ENCODE measurements at places on chromosomes 2 and 18.

DNA sequence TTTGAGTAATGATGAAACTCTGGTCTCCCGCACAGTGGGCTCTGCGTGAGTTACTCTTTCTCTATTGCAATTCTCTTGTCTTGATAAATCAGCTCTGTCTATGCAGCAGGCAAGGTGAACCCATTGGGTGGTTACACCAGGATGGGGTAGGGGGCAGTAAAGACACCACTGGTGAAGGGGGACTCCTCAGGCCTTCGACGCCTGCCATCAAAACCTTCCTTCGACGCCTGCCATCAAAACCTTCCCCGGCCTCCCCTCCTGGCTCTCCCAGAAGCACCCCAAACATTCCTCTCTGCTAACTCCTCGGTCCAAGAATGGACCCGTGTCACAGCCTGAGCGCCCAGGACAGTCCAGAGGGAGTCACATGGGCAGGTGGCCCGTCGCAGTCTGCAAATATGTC, 4.8 kb upstream of the STARD7 start:
- no peak for DNase-seq

- DNase-seq, result no peak
These were observed 5.1 kb upstream of the PROM2 start for GRCh38 chr2:95269036-95269680.

DNA sequence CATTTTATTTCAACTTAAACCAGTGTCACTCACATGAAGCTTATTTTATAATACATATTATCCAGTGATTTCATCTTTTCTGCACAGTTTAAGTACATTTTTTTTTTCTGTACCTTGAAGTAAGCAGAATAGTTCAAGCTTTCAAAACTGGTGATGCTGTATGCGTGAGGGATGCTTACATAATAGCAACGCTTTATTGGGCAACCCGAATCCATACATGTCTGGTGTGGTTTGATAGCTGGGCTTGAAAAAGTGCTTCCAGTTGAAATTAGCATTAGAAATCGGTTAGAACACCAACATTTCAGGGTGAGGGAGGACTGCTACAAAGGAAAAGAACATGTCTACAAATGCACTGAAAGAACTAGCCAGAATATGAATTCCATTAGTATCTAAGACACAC, 117.4 kb downstream of the MBP start:
- DNase-seq, result no peak

DNA sequence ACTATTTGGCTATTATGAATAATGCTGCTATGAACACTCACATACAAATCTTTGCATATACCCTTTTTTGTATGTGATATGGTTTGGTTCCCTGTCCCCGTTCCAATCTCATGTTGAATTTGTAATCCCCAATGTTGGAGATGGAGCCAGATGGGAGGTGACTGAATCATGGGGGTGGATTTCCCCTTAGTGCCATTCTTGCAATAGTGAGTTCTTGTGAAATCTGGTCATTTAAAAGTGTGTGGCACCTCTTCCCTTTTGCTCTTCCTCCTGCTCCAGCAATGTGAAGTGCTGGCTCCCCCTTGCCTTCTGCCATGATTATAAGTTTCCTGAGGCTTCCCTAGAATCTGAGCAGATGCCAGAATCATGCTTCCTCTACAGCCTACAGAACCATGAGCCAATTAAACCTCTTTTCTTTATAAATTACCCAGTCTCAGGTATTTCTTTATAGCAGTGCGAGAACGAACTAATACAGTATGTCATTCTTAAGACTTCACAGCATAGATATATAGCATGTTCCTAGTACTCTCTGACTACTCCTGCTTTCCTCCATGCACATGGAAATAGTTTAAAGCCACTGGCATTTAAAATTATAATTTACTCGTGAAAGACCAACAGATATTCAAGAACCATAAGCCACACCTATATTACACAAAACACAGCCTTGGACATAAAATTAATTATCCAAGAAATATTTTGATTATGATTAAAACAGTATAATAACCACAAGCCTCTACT, 75.2 kb downstream of the COBLL1 start:
- DNase-seq, result no peak

DNA sequence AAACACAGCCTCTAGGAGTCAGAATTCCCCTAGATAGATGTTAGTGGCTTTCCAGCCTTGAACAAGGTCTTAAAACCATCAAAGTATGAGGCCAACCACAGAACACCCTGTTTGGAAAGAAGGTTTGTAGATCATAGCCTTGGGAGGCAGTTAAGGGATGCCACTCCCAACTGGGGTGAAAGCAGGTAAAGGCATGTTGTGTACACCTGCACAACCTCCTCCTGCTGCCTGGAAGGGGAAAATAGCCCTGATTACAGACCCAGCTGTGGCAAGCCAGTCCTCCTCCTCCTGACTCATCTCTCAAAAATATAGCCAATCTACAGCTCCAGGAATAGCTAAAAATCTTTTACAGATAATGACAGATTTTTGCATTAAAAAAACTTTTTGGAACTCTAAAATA, 108.1 kb downstream of the RBM43 start:
- DNase-seq, result no peak

GRCh38 chr2:129771418-129772189, 207.9 kb upstream of the RAB6C start:
- no peak for DNase-seq

DNA sequence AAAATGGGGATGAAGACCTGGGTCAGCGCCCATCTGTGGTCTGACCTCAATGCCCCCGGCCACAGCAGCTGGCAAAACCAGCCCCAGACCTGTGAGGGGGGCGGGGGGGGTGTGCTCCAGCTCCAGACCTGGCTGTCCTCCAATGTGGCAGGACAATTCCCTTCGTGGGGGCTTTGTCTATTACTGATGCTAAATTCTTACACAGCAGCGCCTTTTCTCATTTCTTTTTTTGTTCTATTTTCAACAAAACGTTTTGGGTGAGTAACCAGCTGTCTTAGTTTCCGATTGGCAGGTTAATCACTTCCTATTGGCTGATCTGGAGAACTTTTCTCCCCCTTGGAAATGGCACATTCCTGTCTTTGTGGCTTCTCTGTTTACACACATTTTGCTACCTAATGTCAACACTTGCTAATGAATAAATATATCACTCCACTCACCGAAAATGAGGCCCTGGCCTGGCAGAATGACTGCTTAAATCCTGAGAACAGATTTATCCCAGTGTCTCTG, 4.4 kb downstream of the SMAD7 start:
- DNase-seq, result peak; percentile 47

DNA sequence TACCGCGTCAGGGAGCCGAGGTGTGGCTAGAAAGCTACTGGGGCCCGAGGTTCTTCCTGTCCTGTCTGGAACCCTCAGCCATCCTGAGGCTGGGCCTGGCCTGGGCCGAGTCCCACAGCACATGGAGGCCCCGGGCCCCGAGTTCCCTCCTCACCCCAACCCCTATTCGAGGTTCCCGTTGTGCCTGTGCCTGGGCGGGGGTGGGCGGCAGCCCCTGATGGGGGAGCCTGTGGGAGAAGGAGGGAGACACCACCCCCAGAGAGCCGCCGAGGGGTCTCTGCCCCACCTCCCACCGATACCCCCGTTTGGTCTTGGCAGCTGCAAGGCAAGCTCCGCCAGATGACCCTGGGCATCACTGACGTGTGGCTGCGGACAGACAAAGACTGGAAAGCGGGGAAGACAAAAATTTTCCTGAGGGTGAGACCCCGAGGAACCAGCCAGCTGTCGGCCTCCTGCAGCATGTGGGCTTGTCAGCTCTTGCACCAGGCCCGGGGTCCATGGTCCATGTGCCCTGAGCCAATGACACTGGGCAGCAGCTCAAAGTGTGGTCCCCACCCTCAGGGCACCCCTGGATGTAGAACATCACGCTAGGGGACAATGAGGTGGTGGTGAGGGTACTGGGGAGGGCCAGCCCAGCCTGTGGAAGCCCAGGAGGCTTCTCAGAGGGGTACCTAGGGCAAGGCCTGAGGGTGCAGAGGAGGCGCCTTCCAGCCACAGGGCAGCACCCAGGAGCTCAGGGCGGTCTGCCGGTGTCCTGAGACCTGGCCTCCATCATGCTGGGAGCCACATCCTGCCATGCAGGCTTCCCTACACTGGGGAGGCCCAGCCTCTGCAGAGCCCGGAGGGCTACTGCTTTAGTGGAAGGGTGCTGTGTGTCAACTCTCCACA, 52.5 kb upstream of the GPR17 start:
- no peak for DNase-seq

- peak; percentile 83 for DNase-seq
These were observed 174.0 kb downstream of the CCDC85A start for GRCh38 chr2:56357655-56358295.

- no peak for DNase-seq
These were observed 150.0 kb upstream of the COL3A1 start for GRCh38 chr2:188824125-188824524.

- peak; percentile 41 for DNase-seq
These were observed 119.5 kb upstream of the MCFD2 start for GRCh38 chr2:47034973-47035609.

DNA sequence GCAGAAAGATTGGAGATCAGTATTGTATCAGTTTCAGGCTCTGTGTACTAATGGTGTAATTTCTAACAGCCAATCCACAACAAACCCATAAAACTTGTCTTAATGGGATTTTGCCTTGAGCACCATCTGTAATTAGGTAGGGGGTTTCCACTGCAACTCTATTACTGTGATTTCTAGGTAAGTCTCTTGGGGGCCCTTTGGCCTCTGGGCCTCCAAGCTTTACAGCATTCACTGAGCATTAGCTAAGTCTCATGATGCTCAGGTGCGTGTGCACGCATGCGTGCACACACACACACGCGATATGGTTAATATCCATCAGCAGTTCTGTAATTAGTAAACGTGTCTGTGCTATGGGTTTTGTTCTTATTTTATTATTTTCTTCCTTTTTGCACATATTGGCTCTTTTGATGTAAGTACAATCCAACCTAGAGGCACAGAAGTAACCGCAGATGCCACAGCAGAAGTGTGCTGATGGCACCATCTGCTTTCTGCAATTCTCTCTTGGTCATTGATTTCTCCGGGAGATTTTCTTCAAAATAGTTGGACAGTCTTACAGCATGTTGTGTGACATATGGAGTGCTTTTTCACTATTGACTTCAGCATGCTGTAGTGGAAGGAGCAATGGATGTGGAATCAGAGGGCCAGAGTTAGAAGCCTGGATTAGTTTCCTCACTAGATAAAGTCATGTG, 592.0 kb downstream of the LRRTM4 start:
- peak; percentile 15 for DNase-seq

DNA sequence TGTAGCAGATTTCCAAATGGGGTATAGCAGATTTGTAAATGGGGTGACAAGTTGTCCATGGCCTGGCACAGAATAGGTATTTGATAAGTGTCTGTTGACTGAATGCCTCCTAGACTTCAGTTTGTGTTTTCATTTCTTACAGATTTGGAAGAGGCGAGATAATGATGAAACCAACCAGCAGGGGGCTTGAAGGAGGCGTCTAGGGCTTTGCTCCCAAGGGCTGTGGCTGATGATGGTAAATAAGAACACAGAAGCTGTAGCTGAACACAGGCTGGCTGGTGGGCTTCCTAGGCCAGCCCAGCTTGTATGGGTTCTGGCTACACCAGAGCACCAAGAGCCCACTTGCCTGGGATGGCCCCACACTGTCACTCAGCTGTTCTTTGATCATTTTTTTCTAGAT, 19.4 kb downstream of the SFTPB start:
- no peak for DNase-seq

- no peak for DNase-seq
These were observed 74.1 kb downstream of the OSBPL6 start for GRCh38 chr2:178268435-178268834.

DNA sequence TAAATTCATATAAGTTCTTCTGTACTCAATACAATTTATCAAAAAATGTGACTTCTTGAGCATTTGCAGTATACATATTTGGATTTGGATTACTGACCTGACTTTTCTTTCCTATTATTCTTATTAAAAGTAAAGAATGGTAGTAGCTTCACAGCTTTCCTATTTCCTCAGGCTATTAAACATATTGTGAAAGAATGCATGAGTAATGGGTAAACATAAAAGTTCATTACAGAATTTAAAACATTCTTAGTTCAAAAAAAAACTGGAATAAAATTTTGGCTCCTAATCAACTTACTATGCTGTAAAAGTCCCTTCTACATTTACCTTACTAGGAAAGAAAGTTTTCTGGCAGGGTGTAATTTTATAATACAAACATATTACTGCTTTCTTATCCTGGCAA, 27.3 kb upstream of the C2orf66 start:
- no peak for DNase-seq

- no peak for DNase-seq
These were observed 2.3 kb downstream of the FEV start for GRCh38 chr2:218982586-218983262.

- DNase-seq, result no peak
These were observed 21.6 kb upstream of the SULT1C2 start for GRCh38 chr2:108267101-108267500.

DNA sequence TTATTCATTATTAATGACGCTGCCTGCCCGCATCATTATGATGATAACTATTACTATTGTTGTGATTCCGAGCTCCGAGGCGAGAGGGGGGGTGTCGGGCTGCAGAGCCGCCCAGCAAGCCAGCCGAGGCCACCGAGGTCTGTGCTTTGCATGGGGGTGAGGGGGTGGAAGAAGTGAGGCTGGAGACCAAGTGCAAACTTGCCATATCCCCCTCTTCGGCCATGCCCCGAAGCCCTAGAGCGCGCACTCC, 3.6 kb downstream of the BCL11A start:
- no peak for DNase-seq

DNA sequence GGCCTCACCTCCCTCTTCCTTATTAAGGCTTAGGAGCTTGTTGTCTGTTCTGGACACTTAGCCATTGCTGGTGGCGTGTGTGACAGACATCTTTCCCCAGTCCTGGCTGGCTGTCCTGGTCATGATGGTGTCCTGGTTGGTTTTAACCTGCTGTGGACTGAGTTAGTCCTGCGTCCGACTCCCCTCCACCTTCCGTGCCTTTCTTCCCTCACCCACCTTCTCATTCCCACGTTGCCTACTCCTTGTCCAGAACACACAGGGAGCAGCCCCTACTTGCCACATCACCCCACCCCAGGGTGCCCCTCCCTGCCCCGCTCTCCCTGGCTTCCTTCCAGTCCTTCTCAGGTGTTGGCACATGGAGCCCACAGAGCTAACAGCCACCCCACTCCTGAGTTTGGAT, 9.5 kb downstream of the ANO7 start:
- DNase-seq, result no peak

- DNase-seq, result no peak
These were observed 45.9 kb upstream of the SPOPL start for GRCh38 chr2:138455691-138456090.

DNA sequence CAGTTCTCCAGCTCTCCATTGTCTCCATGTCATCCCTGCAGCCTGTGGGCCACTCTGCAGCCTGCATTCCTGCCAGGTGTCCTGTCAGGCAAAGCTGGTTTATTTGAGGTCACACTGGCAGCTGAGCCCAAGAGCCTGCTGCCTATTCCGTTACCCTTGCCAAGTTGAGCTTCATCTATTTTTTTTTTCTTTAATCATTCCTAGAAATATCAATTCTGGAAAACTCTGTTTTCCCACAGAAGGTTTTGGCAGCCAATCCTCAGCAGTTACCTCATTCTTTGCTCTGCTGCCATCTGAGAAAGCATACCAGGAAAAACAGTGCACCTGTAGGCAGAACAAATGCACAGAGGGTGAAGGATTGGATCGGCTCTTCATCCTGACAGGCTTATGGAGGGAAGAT, 411.0 kb upstream of the ACVR2A start:
- peak; percentile 88 for DNase-seq

GRCh38 chr2:199219551-199219950, 238.2 kb downstream of the SATB2 start:
- no peak for DNase-seq

Measured in G401 (cell line).